ENCODE measurements at places on chromosomes 7 and 10. TPM values are rescaled to one million over a fixed set of nuclear protein-coding genes. Genes with fewer than 3 reads are reported as not detected.
A peak's percentile ranks its signal among the peaks of the same experiment; 100 is the strongest.

- no peak for DNase-seq
Measured at GRCh38 chr10:96243296-96243695, 28.1 kb downstream of the BLNK start.

PDSS1 gene
- 4.5 TPM for total RNA-seq

DNA sequence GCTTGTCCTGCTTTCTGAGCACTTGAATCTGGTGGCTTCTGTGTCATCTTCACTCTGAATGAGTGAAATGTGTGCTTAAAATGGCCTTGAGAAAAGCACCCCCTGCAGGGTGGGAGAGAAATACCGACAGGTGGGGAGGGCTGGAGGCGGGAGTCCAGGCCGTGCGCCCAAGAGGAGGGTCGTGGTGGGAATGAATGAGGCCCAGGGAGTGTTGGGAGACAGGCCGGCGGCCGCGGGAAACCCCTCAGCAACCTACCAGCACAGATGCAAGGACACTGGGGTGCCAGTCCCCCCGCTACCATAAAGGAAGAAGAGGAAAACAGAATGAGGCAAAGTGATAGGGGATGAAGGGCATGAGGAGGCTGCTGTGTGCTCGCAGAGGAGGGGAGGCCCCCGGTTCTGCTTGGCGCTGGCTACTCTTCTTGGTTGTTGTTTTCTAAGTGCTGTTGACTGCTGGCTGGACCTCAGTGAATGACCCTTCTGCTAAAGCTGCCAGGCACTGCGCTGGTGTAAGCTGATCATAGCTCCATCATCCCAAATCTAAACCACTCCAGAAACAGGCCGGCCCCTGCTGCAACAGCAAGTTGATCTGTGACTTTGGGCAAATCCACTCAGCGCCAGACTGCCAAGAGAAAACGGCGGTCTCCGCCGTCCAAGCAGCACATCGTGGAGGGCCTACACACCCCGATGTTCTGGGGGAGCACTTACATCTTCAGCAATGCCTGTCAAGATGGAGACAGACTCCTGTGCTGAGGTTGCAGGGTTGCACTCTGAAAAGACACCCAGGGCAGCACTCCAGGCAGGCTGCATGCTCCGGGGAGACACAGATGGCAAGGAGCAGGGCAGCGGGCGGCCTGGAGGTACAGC, 378.5 kb downstream of the DNAJB6 start:
- DNase-seq: no peak

DNA sequence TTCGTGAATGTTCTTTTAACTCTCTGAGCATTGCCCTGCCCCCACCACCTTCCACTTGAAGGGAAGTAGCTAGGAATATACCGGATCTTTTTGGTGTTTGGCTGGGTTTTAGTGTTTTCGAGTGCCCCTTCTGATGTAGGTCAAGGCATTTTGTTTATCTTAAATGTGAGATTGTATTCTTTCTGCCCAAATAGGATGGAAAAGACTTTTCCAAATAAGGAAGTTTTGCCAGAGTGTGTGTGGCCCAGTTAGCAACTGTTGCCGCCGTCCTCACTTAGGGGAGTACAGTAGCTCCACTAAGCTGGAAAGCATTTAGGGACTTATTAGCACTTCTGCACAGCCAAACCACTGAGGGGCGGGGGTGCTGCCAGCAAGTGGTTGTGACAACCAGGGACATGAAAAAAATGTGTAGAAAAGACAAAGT, 29.8 kb upstream of the VCL start:
- DNase-seq: no peak

GIMAP2 gene
- 0.81 TPM for total RNA-seq

DNA sequence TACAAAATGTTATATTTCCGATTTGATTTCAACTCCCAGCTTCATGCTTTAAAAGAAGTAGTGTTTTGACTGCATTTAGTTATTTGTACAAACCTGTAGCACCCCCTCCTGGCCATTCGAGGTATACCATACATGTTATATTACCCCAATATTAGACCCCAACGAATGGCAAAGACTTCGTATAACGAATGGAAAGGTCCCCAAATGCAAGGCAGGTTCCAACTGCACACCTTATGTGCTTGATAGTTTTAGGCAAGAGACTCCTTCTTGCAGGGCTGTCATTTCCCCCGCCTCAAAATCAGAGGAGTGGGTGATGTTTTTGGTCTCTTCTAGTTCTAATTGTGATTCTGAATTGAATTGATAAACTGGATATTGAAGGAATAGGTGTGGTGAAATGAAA, 101.1 kb upstream of the TARP start:
- DNase-seq: no peak

PSMG3 gene
- total RNA-seq: 78.9 TPM

DNA sequence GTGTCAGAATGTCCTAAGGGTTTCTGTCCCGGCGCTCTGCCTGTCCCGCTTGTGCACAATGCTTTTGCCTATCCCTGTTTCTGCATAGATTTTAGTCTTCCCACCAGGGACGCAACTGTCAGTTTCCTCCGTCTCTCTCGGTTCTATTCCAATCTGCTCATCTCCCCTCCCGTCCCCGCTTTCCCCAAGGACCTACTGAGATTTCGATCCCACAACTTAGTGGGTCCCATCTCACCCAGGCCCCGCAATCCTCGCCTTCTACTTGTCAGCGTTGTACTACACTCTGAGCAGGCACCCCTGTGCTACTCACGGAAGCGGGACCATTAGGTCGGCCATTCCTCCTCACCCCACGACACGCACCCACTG, 519 bp upstream of the ZNF655 start:
- DNase-seq: no peak

- DNase-seq: no peak
Measured at GRCh38 chr10:13794992-13795612, 208.3 kb downstream of the PRPF18 start.

GRCh38 chr7:1989049-1989860, 243.5 kb downstream of the MAD1L1 start:
- DNase-seq: no peak

DNA sequence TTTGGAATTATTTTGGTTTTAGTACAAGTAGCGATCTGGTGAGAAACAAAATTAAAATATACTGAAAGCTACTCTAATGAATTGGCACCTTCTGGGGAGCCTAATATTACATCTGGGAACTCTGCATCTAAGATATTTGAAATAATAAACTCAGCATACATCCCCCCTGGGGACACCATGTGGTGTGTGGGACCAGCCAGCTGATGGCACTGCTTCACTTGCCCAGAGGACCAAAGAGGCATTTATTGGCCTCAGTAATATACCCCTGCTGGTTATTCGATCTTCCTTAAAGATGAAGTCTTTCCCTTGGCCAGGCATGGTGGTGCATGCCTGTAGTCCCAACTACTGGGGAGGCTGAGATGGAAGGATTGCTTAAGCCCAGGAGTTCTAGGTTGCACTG, 195.1 kb upstream of the AUTS2 start:
- DNase-seq: no peak

GRCh38 chr10:31768467-31768866, 160.2 kb downstream of the ARHGAP12 start:
- no peak for DNase-seq

MCU gene
- total RNA-seq: 61.9 TPM

DNA sequence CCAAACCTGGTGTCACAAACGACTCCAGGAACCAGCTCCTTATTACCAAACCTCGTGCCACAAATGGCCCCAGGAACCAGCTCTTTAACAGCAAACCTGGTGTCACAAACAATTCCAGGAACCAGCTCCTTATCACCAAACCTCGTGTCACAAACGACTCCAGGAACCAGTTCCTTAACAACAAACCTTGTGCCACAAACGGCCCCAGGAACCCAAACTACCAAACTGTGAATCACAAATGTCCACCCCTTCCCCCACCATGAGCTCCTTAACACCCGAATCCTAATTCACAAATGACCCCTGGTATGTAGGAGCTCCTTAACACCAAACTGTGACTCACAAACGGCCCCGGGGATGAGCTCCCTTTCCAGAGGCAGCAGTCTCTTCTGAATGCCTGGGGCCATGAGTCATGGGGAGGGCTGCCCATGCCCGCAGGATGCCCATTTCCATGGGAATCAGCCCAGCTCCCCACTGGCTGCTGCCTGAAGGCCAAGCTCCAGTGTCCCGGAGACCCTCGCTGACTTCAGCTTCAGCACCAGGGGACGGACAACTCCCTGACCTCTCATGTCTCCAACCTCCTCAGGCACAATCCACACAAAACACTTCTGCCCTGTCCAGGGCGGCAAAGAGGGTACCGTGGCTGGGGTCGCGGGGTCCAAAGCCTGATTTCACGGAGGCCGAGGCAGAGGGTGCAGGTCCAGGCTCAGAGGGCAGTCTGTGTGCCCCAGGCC, 213.1 kb downstream of the ELFN1 start:
- peak; percentile 90 for DNase-seq

PAPOLB gene
- total RNA-seq: not detected

DNA sequence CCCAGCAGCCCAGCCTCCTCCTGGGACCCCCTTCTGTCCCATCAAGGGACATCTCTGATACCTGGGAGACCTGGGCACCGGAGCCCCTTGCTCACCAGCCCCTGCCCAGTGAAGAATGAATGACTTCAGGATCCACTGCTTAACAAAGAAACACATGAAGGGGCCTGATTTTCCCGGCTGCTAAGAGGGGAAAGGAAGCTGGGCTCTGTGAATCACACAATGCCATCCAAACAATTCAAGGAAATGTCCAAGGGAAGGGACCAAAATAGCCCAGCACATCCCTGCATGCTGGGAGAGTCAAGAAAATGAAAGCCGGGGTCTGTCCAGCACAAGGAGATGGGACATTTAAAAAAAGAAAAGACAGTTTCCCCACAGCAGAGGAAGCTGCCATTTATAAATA, 128.7 kb upstream of the JCAD start:
- DNase-seq: no peak

DNA sequence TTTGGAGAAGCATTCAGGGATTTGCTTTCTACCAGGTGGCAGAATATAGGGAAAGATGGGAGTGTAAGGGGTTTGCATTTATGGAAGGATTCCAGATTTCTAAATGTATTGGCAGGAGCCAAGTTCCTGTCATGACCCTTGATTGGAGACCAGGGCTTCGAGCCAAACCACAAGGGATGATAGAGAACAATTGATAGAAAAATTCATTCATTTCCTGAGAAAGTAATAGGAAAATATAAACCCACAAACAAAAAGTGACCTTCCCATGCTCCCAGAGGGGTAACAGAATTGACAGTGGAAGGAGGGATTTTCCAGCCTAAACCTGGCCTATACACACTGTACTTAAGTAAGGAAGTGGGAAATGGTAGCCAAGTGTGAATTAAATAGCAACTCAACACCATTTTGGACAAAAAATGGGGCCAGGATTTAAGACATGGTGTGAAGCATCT, 22.4 kb upstream of the IFIT2 start:
- DNase-seq: peak; percentile 71

ANKMY2 gene
- 22.9 TPM for total RNA-seq

DNA sequence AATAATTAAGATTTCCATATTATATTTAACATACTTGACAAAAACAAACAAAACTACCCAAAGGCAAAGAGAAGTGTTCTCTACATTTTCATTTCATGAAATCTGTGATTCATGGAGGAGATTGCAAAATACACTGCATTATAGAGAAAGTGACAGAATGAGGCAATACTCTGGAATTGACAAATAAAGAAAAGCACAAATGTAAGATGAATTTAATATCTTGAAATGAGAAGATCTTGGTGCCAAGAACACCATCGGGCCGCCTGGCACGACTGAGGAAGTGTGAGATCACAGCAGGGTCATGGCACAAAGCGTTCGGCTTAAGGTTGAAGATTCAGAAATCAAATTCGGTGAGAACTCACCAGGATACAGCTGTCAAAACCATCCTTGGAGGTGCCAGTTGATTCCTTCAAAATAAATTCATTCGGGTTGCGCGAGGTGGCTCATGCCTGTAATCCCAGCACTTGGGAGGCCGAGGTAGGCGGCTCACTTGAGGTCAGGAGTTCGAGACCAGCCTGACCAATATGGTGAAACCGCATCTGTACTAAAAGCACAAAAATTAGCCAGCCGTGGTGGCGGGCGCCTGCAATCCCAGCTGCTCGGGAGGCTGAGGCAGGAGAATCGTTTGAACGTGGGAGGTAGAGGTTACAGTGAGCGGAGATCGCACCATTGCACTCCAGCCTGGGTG, 174.0 kb upstream of the PFKP start:
- no peak for DNase-seq

LIPK gene
- not detected for total RNA-seq

DNA sequence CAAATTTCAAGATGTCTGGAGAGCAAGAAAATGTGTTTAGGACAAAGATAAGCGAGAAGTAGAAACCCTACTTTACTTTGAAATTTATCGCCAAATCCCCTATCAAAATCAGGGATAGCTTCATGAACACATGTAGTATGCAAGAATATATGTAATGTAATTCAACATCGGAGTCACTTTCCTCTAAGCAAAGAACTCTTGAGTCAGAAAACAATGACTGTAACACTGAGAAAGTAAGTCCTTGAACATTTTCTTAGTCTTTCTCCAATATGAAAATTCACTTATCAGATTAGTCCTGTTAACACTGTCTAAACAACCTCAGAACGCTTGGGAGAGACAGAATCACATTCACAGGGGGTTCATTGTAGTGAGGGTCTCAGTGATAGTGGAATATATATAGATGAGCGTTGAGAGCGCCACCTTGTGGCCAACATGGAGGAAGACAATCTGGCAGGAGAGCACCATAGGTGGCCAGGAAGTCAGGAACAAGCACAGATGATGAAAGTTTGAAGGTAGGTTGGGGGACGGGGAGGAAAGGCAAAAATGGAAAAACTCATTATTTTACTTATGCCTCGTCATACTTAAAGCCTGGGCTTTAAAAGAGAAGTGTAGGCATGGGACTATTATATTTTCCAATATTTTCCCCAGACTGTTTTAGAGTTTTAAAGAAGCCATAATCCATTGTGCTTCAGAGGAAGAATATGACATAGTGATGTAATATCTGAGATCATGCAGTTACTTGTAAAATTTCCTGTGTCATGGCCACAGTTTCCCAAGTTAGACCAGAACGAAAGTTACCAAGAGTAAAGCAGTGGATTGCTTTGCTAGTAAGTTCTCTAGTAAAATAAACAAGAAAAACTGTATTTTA, 115.5 kb upstream of the GNAI1 start:
- no peak for DNase-seq
